Natural killer cell treated with Interleukin-12 subunit alpha and Interleukin-12 subunit beta and Interleukin-15 and Interleukin-18, amount 100 ng/mL, for 72 hours (primary cell): ENCODE measurements at places on chromosomes 6 and 20. TPM values are rescaled to one million over a fixed set of nuclear protein-coding genes. Genes with fewer than 3 reads are reported as not detected.

GRCh38 chr20:43140726-43141125 is 49.0 kb downstream of the PTPRT start:
- DNase-seq: no peak

DNA sequence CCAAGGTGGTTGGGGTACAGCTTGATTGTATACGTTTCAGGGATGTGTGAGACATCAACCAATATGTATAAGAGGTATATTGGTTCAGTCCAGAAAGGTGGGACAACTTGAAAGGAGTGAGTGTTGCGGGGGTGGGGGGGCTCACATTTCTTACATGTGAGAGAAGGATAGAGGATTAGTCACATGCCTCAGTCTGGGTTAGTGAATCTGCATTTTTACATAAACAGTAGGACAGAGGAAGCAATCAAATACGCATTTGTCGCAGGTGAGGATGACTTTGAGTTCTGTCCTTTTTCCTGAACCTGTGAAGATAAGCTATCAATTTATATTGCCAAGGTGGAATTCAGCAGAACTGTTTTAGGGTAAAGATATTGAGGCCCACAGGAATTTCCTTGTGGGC is 42.1 kb upstream of the TBC1D32 start:
- no peak for DNase-seq

DNA sequence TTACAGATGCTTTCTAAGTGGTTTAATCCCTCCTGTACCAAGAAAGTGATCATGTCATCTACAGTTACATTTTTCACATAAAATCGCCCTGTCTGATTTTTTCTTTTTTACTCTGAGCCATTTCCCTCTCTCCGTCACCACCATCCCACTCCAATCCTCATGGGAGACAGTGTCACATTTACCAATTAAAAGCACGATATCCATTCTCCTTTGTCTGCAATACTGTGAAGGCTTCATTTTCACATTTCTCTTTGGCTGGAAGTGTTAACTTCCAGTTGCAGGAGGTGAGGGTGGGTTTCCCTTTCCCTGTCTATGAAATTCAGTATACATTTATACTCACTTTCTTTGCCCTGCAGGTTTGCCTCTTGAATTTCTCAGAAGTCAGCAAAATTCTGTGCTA is 372.7 kb upstream of the CNR1 start:
- no peak for DNase-seq

GRCh38 chr20:41175201-41175651 is 37.9 kb downstream of the PLCG1 start:
- no peak for DNase-seq

- no peak for DNase-seq
Measured at GRCh38 chr20:59403261-59403961, 103.0 kb downstream of the EDN3 start.

The LGSN gene
- not detected for total RNA-seq

The SSTR4 gene
- total RNA-seq: not detected

The ZNF391 gene
- total RNA-seq: 0.71 TPM
